ENCODE measurements at places on chromosomes 6 and 20.

DNA sequence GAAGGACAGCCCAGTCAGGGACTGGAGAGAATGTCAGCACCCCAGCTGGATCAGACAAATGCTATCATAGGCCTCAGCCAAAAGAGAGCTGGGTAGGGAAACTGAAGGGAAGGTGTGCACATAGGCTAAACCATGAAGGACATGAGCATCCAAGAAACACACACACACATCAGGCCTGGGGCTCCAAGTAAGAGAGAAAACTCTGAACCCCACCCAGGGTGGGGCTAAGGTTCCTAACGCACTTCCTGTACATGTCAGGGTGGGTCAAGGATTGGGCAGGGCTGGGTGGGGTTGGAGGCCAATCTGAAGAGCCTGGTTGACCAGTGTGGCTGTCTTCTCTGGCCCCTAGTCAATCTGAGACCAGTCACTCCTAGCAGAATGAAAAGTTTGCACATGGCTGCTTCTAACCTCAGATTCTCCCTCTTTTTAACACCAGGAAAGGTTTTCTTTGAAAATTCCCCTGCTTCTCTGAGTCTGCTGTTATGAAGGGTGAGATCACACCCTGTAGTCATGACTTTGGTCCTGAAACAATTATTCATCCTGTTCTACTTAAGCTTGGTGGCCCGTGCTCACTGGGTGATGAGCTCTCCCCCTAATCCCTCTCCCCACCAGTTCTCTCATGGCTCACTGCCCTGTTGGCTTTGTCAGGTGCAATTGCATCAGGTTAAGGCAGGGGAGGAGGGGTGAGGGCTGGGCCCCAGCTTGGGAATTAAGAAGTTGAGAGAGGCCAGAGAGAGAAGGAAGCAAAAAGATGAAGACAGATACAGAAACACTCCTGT lies 88.4 kb downstream of the MAFB start:
- DNase-seq: no peak

- DNase-seq: no peak
Measured at GRCh38 chr6:32432050-32432450, 7.6 kb upstream of the HLA-DRA start.

- DNase-seq: no peak
Measured at GRCh38 chr20:52972190-52972937, at the start of gene TSHZ2. Gene TSHZ2 (plus strand): TSS chr20:52972358. CDS start chr20:52973294, 936 bp downstream.

GRCh38 chr6:435441-436307 lies 44.1 kb downstream of the IRF4 start:
- DNase-seq: no peak

DNA sequence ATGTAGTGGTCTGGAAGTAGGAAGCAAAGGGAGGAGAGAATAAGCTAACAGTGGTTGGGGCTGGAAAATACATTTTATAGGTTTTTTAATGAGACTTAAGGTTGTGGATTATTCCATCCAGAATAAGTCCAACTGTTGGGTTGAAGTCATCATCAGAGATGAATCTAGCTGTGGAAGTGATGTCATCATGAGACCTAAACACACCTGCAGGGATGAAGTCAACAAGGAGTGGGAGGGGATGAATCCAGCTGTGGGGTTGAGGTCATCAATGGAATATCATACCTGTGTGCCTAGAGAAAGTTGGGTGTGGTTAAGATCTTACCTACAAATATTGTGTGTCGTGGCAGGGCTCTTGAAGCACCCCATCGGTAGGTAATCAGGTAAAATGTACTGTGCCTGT lies 730.7 kb downstream of the RFPL4B start:
- DNase-seq: no peak
